ENCODE measurements at places on chromosomes 11 and 22. TPM values are rescaled to one million over a fixed set of nuclear protein-coding genes. Genes with fewer than 3 reads are reported as not detected.

DNA sequence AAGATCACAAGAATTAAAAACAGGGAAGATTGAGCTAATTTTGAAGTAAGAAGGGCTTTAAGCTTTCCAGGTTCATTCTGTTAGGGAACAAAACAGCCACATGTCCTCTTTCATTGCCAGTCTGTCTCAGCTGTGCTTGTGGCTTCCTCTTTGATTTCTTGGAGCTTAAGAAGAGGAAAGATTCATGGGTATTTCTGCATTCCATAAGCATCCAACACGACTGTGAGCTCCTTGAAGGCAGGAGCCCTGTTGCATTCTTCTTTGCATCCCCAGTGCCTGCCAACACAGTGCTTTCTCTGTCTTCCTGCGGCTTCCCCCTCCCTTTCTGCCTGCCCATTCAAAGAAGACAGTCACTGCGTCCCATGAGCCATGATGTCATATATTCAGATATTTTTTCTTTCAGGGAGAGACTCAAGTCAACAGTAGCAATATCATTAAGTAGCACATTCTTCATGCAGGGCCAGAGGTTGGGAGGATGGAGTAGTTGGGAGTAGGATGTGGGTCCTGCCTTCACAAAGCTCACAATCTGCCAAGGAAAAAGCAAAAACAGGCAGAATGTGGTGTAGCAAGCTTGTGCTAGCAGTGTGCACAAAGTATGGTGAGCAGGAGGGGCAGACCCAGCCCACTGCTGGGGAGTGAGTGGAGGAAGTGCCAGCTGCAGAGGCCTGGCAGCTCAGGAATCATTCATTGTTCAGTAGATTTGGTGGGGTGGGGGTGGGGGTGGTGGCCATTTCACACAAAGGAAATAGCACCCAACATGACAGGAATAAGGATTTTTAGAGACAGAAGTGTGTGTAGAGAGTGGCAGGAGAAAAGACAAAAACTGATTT is 162.1 kb upstream of the RASSF10 start:
- H3K4me1 ChIP-seq = no peaks in the 10 kb centered on the region
- H3K36me3 ChIP-seq = no peaks in the 10 kb centered on the region

DNA sequence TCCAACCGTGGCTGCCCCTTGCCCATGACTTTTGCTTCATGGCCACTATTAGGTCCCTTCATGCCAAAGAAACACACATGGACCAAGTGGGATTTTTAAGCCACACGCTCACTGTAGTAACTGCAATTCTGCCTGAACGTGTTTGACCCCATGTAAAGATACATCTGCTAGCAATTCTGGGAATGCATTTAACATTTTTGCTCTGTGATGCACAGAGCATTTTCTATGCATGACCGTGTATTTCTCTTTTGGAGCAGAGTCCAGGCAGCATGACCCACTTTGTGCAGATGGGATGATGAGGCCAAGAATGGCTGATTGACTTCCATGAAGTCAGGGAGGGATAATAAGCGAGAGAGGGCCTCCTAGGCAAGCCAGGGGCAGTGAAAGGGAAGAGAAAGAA is 108.5 kb downstream of the TP53I11 start:
- no peak for DNase-seq
- no peak overlapping the region for H3K4me3 ChIP-seq
- no peaks in the 10 kb centered on the region for H3K36me3 ChIP-seq

DNA sequence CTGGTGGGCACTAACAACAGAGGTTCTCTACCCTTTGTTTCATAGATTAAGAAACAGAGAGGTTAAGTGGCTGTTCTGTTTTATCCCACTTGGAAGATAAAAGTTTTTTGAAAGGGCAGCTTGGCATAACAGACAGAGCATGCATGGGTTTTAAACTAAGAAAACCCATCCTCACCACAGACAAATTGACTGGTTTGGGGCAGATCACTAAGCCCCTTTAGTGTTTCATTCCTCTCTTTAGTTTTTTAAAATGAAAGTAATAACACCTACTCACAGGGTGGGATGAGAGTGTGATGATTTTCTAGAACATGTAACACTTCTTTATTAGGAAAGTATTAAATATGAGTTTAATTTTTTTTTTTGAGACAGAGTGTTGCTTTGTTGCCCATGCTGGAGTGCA is 12.3 kb upstream of the RRAS2 start:
- no peak overlapping the region for H3K4me3 ChIP-seq
- no peak overlapping the region for H3K27ac ChIP-seq
- no peak for DNase-seq
- H3K36me3 ChIP-seq = no peaks in the 10 kb centered on the region
- H3K27me3 ChIP-seq = no peaks in the 10 kb centered on the region
- H3K4me1 ChIP-seq = peaks cover 19% of the 10 kb centered on the region

GRCh38 chr11:21421711-21422329 is 752.4 kb downstream of the NELL1 start:
- H3K4me1 ChIP-seq = no peaks in the 10 kb centered on the region
- H3K36me3 ChIP-seq = no peaks in the 10 kb centered on the region
- no peak overlapping the region for H3K4me3 ChIP-seq
- no peaks in the 10 kb centered on the region for H3K27me3 ChIP-seq

DNA sequence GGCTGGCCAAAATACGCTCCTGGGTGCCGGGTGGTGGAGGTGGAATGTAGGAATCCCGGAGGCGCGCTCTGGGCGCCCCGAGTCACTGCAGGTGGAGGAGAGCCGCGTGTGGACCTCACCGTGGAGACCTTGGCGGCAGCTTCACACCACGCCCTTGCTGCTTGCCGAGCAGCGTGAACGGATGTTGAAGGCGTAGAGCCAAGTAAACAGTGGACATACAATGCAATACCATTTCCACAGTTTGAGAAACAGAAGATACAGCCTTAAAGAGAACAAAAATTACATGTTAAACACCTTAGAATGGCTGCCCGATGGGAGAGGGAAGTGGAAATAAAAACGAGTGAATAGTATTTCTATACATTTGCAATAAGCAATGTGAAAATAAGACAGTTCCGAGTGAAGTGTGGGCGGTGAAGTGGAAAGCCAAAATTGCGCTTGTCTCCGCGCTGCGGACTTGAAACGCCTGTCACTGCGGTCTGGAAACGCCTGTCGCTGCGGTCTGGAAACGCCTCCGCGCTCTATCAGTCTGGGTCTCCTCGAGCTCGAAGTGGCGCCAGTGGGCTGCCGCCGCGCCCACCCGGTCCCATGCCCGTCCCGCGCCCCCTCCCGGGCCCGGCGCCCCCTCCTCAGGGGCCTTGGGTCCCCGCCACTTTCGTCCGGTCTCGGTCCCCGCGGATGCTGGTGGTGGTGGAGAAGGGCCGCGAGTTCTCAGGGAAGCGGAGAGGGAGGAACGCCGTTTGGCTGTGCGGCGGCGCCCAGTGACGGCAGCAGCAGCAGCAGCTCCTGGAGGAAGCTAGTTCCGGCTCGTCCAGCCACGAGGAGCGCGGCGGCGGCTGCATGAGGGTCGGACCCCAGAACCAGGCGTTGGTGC is 1.6 kb downstream of the NCR3LG1 start:
- H3K27me3 ChIP-seq = no peaks in the 10 kb centered on the region
- peaks cover 25% of the 10 kb centered on the region for H3K4me1 ChIP-seq
- H3K27ac ChIP-seq = peak overlapping the region; percentile 85
- DNase-seq = peak; percentile 77

MRGPRX4 gene
- not detected for total RNA-seq

PAX6 gene
- total RNA-seq = not detected

- H3K36me3 ChIP-seq = no peaks in the 10 kb centered on the region
- DNase-seq = no peak
- no peak overlapping the region for H3K4me3 ChIP-seq
- H3K4me1 ChIP-seq = no peaks in the 10 kb centered on the region
These were observed 117.0 kb downstream of the FBXO7 start for GRCh38 chr22:32591620-32592019.

GRCh38 chr11:45056529-45056928 is 89.9 kb upstream of the PRDM11 start:
- no peak overlapping the region for H3K4me3 ChIP-seq
- no peaks in the 10 kb centered on the region for H3K27me3 ChIP-seq
- H3K4me1 ChIP-seq = peaks cover 4% of the 10 kb centered on the region
- no peak for DNase-seq

GRCh38 chr11:68160100-68160695 is 39.0 kb upstream of the CHKA start:
- H3K27me3 ChIP-seq = no peaks in the 10 kb centered on the region
- no peak overlapping the region for H3K4me3 ChIP-seq
- DNase-seq = no peak
- H3K27ac ChIP-seq = no peak overlapping the region

All from right atrium auricular region (tissue), 2 donors.